Left hindlimb (tissue), 1 donor: ENCODE measurements at places on chromosomes 13 and 19.
A peak's percentile ranks its signal among the peaks of the same experiment; 100 is the strongest.

GRCh38 chr13:78742659-78743058, 83.7 kb upstream of the OBI1 start:
- DNase-seq, result no peak

DNA sequence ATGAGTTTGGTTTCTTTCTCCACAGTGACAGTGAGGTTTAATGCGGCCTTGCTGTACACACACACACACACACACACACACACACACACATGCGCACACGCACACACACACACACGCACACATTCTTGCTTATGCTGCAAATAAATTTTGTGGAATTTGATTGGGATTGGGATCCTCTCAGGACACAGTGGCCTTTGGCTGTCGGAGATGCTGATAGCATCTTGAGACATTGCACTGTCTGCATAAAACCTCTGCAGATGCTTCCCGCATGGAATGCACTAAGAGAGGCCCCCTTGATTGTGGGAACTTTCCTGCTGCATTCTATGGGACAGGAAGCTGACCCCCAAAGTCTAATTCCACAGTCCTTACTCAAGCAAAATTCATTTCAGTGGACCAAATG, 145.6 kb downstream of the FLT1 start:
- DNase-seq, result no peak

- no peak for DNase-seq
Measured at GRCh38 chr13:70390064-70390463, 281.8 kb upstream of the KLHL1 start.

GRCh38 chr19:8684001-8684902, 14.3 kb downstream of the ACTL9 start:
- DNase-seq, result no peak

- no peak for DNase-seq
Measured at GRCh38 chr19:19500975-19501644, 14.2 kb downstream of the TSSK6 start.

- DNase-seq, result no peak
Measured at GRCh38 chr13:50998326-50998725, 88.7 kb downstream of the RNASEH2B start.

GRCh38 chr13:48299591-48299990, 4.0 kb upstream of the RB1 start:
- DNase-seq, result no peak

DNA sequence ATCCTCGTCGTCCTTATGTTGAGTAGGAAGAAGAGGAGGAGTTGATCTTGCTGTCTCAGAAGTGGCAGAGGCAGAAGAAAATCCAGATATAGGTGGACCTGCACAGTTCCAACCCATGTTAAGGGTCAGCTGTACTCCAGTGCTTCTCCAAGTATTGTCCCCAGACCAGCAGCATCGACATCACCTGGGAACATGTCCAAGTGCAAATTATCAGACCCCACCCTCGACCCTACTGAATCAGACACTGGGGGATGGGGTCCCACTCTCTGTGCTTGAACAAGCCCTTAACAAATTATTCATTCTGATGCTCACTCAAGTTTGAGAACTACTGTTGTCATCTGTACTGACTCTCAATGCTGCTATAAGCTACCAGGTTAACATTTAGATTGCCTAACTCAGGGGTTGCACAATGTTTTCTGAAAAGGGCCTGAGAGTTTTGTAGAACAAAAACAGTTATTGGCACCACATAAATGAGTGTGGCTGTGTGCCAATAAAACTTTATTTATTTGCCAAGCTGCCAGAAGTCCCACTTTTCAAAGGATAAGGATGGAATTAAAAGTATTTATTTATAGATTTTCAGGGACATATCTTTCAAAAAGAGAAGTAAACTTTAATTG, 226.7 kb upstream of the IPO5 start:
- DNase-seq, result no peak

DNA sequence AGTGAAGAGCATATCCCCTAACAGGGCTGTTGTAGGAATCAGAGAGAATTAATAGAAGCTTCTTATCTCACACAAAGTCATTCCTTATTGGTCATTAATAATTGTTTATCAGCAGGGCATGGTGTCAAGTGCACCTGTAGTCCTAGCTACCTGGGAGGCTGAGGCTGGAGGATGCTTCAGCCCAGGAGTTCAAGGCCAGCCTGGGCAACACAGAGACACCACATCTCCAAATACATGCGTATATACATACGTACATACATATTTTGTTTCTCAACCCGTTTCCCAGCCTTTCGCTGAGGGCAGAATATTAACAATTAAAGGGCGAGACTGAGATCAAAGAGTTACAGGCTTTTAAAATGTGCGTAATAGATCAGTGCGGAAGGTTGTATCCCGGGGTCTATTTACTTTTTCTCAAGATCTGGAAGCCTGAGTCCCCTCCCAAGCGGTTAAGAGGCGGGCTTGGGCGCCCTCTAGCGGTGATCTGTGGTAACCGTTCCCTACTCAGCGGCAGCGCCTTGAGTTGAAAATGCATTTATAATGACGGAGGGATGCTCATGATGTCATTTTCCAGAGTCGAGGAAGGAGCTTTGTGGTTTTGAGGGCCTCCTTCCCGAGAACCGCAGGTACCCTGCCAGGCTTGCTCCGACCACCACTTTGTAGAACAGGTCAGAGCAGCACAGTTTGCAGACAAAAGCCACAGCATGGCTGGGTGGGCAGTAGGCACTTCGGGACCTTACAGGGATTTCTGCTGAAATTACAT, 169.6 kb upstream of the GPR12 start:
- DNase-seq, result peak; percentile 81

DNA sequence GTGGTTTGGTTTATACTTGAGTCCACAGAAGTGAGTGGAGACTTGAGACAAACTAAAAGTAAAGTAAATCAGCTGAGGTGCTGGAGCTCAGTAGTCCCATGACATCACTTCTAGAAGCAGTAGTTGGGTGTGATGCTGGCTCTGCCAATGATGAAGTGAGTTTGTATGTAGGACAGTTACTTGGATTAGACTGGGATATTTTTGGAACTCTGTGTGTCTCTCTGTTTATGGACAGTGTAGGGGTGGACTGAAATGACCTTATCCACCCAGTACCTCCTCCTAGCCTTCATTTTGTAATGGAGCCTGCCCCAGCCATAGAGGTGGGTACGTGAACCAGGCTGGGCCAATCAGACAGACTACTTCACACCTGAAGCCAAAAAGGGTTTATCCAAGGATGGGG, 52.2 kb downstream of the POLR1D start:
- no peak for DNase-seq

DNA sequence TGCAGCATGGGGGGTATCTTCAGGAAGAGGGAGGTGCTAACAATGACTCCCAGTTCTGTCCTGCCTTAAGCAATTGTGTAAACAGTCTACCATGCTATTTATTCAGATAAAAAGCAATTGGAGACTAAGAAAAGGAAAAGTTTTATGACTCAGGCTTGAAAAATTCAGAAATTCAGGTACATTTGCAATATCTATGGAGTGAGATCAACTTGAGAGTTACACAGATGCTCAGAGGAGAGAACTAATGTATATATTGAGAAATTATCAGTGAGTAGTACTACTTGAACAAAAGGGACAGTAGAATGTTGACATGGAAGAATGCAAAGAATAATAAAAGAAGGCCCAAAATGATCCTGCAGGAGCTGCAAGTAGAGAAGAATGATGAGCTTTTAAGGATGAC, 277.6 kb upstream of the DACH1 start:
- no peak for DNase-seq

GRCh38 chr19:37172368-37173366, at the start of gene ZNF585A:
ZNF585A (minus strand) TSS chr19:37172695; CDS start chr19:37169910, 2,785 bp downstream.
- DNase-seq, result peak; percentile 94

- peak; percentile 63 for DNase-seq
Measured at GRCh38 chr19:9205501-9206113, 13.8 kb downstream of the OR7D4 start.

GRCh38 chr13:40329781-40330485, 336.5 kb downstream of the FOXO1 start:
- DNase-seq, result no peak

DNA sequence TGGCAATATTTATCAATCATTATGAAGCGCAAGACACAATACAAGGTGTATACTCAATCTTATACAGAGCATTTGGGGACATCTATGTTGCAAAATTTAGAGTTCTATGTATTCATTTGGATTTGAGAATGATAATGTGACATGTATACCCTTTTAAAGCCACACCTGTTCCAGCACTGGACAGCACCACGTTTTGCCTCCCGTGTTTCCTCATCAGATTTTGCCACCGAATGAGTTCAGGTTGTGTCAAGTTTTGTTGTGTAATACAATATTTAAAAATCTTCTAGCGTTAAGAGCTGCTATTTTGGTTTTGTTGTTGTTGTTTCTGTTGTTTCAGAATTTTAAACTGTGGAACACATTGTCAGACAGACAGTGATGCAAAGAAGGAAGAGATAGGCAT, 568.3 kb upstream of the GPC6 start:
- DNase-seq, result no peak

GRCh38 chr19:14769201-14769600, 9.2 kb downstream of the ADGRE2 start:
- DNase-seq, result no peak

DNA sequence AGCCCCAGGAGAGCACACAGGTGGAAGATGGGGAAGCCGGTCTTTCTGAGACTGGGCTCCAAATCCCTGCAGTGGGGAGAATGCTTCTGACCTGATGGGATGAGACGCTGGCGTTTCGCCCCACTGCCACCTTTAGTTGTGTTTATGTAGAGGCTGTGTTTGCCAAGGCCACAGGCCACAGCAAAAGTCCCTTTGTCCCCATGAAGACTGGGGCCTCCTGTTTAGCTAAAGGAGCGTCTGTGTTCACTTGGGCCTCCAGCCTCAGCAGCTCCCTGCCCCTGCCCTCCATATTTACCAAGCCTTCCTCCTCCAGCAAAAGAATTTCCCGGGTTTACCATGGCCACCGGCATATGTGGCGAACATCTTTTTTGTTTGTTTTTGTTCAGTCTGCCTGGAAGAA, 10.4 kb upstream of the KLK14 start:
- DNase-seq, result no peak

- DNase-seq, result no peak
Measured at GRCh38 chr13:25927363-25927762, 124.5 kb downstream of the SHISA2 start.

GRCh38 chr13:111314852-111315251, 5.6 kb upstream of the TEX29 start:
- no peak for DNase-seq

- no peak for DNase-seq
Measured at GRCh38 chr19:7917267-7918061, 2.7 kb upstream of the SNAPC2 start.

DNA sequence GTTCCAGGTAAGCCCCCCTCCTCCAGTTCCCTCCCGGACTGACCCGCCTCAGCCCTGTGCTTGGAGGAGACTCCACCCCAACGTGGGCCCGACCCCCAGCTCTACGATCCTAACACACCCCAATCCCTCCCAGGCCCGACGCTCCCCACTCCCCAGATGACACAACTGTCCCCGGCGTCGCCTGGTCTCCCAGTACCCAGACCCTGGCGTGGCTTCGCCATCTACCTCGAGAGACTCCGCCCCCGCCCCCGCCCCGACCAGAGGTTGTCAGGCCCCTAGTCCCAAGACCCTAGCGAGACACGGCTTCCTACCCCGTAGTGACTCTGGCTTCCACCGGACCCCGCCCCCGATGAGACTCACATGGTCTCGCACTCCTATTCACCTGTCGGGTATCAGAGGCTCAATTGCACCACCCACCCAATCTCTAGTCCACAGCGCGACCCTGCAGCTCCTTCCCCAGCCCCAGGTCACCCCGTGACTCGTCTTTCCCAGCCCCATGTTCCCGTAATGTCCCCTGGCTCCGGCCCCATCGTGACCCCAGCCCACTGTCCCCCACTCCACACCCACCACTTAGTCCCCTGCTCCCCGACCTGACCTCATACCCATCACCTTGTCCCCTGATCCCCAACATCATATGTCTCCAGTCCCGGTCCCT, 2.9 kb downstream of the CD37 start:
- no peak for DNase-seq

DNA sequence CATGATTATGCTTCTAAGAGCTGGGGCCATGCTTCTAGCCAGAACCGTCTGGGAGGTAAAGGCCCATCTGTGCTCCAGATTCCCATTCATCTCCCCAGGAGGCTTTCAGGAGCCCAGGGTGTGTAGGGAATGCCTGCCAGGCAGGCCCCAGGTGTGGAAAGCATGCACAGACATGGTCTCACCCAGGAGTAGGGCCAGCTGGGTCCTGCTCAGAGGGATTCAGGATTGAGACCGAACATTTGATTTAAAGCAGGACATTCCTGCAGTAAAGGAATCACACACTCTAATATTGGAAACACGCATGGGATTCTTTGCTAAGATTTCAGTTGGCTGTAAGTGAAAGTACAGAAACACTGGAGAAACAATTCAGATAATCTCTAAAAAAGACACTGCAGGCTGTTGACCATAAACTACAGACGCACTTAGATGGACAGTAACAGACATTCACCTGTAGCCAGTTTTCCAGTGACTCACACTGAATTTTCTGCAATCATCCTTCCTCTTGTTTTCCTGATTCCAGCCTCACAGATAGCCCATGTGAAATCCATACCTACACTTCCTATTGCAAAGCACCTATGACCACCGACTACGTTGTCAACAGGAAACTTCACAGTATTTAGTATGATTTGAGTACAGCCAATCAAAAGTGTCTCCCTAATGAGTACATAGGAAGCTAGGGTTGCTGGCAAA, 257.8 kb downstream of the TBC1D4 start:
- peak; percentile 81 for DNase-seq

DNA sequence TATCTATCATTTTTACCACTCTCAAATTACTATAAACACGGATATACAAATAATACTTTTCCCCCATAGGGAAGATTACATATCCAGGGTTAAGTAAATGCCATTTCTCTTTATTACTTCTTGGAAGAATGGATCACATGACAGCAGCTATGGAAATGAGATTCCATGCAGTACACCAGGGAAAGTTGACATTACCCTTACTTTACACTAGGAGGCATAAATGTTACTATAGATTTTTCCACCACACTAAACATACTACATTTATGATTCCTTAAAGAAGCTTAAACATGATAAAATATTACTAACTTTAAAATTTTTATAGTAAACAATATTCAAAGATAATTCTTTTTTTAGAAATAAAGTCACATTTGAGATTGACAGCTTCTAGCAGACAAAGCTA, 611.4 kb downstream of the PCDH9 start:
- DNase-seq, result no peak

DNA sequence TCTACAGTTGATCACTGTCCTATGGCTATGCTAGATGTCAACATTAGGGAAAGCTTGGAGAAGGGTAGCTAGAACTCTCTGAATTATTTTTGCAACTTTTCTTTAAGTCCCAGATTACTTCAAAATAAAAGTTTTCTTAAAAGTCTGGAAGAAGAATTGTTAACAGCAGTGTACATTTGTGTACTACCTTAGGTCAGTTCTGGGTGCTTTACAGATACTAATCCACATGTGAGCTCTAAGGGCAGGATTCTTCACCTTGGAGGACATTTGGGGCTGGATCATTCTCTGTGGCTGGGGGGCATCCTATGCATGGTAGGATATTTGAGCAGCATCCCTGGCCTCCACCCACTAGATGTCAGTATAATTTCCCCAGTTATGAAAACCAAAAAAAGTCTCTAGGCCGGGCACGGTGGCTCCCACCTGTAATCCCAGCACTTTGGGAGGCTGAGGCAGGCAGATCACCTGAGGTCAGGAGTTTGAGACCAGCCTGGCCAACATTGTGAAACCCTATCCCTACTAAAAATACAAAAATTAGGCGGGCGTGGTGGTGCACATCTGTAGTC, 2.8 kb downstream of the BRME1 start:
- no peak for DNase-seq
